Jurkat, Clone E6-1 (cell line): ENCODE measurements at places on chromosomes 6 and 20.

DNA sequence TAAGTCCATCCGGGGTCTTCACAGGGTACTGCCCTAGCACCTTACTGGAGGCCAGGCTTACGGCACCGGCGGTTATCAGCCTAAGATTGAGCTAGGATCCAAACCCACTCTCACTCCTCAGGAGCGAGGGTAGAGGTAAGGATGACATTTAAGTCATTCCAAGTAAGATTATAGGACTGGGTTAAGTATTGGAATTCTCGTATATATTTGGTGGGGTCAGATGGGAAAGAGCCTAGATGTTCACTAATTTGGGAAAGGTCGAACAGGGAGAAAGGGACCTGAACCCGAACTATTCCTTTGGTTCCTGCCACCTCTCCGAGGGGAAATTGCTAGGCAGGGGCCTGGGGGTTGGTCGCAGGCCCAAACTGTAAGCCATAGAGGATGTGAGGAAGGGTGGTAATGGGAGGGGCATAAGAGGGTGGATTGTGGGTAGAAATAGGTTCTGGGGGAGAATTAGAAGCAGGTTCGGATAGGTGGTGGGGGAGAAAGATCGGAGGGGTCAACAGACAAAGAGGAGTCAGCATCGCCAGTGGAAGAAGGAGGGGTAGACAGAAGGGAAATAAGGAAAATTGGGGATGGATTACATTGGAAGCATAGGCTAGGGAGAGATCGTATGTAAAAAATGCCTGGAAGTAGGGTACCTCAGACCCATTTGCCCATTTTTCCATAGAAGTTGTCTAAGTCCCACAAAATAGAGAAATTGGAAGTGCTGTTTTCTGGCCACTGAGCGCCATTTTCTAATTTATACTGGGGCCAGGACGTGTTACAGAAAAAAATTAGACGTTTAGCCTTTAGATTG lies 747.1 kb upstream of the ADGRB3 start:
- DNase-seq: no peak

GRCh38 chr20:37190354-37191112 lies 11.2 kb upstream of the MROH8 start:
- DNase-seq: no peak

DNA sequence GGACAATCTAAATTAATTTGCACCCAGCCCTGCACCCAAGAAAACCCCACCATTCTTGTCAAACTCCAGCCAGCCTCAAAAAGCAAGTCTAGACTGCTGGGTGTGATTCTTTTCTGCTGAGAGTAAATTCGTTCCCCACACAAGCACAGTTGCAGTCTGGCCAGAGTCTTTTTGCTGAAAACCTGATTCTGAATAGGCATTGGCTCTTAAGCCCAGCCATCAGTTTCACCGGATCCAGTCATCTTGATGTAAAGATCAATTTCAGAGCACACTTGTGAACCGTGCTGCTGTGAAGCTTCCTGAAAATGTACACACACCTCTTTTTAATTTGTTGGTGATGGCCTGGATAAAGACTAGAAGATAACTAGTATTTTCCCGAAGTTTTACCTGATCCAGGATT lies 159.4 kb upstream of the GGTLC1 start:
- DNase-seq: no peak

GRCh38 chr6:13517116-13517515 lies 29.7 kb upstream of the GFOD1 start:
- no peak for DNase-seq

GRCh38 chr6:33172688-33173534 lies 19.4 kb downstream of the COL11A2 start:
- no peak for DNase-seq

GRCh38 chr6:29747688-29748250 lies 24.5 kb downstream of the HLA-F start:
- DNase-seq: no peak

DNA sequence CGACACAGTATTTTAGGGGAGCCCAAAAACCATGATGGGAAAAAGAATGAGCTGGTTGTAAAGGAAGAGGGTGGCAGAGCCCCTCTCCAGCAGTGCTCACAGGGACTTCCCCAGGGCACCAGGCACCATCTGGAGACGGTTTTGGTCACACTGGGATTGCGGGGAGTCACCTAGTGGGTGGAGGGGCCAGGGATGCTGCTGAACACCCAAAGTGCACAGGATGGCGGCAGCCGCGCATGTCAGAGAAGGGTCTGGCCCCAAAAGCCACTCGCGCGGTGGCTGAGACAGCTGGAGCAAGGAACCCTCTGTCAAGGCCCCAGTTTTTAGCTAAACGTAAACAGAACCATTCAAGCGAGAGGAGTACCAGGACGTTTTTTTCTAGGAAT lies 10.8 kb downstream of the CTSZ start:
- no peak for DNase-seq

DNA sequence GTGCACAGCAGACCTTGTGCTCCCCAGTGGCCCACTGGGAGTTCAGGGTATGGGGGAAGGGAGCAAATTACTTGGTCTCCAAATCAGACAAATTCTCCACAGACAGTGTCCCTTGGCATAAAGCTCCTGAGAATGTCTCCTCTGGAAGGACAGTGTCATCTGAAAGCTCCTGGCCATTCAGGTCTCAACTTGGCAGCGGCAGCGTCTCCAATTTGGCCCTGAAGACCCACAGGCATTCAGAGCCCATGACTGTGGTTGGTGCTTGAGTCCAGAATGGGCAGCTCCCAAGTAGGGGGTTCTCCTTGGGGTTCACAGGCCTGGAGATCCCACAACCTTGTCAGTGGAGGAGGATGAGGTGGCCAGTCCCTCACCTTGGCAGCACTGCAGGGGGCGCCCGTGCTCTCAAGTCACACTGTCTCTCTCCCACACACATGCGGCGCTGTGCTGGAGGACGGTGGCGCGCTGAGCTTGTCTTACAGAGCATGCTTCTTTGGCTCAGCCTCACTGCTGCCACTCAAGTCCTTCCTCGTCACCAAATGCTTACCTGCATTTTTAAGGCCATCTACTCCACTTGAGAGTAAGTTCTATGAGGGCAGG lies 20.7 kb downstream of the DYNLRB1 start:
- no peak for DNase-seq

DNA sequence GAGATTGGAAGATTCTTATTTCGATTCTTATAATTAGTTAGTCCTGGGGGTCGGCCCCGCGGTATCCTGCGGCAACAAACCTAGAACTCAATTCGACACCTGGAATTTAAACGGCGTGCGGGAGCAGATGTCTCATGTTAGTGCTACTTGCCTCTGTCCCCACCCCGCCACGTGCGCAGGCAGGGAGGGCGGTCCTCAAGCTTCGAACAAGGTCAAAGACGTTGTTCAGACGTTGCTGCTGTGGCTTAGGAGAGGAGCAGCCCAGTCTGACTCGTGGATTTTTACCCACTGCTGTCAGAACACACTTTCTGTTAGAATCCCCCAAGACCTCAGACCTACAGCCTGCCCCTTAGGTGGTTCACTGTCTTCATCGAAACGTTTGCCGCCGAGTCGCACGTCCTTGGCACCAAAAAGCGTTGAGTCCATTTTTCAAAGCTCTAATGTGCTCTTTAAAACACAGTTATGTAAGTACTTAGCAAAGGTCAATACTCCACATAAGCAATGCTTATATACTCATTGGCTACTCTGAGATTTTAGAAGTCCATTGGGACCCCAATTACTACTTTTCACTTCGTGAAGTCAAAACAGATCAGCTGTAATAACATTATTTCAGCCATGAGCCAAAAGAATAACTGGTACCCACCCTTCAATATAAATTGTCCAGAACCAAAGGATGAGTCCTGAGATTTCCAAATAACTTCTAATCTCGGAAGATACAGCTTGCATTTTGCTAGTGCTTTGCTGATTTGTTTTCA lies 2.7 kb upstream of the C6orf62 start:
- DNase-seq: no peak

GRCh38 chr6:16850681-16851026 lies 89.4 kb upstream of the ATXN1 start:
- no peak for DNase-seq

- DNase-seq: peak; percentile 43
These were observed 2.3 kb upstream of the SERPINB6 start for GRCh38 chr6:2973676-2974075.

GRCh38 chr6:3393836-3394202 lies 63.0 kb downstream of the SLC22A23 start:
- DNase-seq: no peak

DNA sequence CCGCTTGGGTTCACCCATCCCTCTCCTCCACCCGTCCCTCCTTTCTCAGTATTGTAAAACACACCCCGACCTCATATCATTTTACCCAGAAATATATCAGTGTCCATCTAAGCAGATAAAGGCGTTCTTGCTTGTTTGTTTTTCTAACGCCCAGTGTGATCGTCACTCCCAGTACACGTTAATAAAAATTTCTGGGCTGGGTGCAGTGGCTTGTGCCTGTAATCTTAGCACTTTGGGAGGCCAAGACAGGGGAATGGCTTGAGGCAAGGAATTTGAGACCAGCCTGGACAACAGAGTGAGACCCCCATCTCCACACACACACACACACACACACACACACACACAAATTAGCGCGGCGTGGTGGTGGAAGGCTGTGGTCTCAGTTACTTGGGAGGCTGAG lies 24.4 kb upstream of the TFAP2C start:
- no peak for DNase-seq

- DNase-seq: peak; percentile 9
These were observed 9.0 kb upstream of the OVOL2 start for GRCh38 chr20:18066421-18067333.

DNA sequence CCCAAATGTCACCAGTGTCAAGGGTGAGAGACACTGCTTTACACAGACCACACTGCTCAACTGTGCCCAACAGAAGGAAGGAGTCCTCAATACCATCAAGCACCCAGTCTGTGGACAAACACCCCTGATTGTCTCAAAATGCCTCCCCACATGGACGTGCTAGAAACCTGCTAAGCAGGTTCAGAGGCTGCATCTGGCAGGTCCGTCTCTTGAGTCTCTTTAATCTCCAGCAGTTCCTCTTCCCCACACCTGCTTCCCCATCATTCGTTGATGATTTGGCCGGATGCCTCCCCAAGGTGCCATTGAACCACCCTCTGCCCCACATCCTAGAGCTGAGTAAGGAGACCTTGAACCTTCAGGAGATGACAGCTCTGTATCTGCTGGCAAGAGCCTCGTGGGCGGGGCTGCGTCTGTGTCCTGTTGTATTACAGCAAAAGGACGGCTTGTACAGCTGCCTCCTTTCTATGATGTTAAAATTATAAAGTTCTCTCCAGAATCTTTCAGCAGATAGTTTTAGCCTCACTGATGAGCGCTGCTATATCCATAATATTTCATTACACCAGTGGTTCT lies 179.2 kb downstream of the PREX1 start:
- DNase-seq: peak; percentile 14

GRCh38 chr6:110625883-110626282 lies 149.5 kb upstream of the SLC22A16 start:
- no peak for DNase-seq

GRCh38 chr6:20350215-20350614 lies 51.5 kb upstream of the E2F3 start:
- no peak for DNase-seq

GRCh38 chr6:52514514-52514913 lies 62.3 kb downstream of the TRAM2 start:
- no peak for DNase-seq

DNA sequence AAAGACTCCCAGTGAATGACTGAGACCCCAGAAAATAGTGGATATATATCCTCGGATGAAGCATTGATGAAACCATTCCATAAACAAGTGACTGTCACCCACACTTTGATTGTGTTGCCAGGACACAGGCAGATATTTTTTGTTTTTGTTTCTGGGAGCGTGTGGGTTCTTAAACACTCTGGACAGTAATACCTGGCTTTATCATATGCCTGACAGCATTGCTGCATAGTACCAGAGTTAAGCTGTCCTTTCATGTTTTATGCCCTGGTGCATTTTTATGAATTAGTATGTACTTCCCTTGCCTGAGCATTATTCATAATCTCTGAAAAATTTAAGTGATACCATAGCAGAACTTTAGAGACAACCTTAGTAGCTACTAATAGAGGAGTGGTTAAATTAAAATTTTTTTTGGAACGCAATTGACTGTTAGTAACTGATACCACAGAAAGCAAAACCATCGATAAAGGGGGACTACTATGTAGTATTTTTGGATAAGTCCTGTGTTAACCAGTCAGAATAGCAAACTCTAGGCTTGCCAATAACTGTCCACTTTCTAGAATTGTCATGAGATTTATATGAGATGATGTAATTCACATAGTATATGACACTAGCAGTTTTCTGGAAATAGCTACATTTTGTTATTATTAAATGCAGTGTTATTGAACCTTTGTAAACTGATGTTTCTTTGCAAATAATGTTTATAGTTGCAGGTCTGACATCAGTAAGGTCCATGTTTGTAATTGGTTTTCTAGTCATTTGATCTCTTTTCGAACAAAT lies 30.4 kb downstream of the SENP6 start:
- no peak for DNase-seq

DNA sequence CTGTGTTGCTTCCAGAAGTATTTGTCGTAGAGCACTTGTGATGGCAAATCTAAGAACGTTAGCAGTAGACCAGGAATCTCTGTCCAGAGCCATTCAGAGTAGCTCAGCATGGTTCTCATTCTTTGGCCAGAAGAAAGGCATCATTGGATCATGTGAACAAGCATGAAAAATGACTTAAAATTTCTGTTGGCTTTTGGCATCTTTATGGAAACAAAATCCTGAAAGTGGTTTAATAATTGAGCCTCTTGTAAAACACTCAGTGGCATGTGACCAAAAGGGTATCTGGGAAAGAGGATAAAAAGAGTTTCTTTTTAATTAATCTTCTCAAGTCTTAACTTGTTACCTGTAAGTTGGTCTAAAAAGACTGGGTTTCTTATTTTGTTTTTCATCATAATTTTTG lies 55.2 kb downstream of the PTPN1 start:
- DNase-seq: no peak

DNA sequence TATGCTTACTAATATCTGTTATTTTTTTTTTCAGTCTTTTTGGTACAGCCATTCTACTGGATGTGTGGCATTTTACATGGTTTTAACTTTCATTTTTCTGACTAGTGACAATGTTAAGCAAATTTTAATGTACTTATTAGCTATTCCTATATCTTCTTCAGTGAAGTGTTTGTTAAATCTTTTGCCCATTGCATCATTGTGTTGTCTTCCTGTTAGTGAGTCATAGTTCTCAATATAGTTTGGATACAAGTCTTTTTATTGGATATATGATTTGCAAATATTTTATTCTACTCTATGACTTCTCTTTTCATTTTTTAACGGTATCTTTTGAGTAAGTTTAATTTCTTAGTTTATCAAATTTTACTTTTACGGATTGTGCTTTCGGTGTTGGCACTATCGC lies 519.4 kb downstream of the CDKAL1 start:
- DNase-seq: no peak

DNA sequence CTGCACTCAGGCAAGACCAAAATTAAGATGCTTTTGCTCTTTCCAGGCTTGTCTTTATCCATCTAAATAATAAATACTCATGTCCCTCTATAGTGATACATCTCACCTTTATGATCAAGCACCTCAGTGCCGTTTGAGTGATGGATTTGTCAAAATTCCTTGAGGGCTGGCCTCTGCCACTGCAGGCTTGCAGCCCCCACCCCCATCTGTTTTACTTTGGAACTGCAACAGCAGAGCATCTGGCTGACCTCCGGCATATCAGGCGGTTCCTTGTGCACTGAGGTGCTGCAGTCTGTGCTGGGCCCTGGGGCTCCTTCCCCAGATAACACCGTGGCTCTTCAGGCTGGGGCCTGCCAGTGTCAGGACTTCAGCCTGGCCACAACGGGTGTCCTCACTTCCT lies 386.9 kb downstream of the CDH26 start:
- no peak for DNase-seq
